Fibroblast of pulmonary artery (primary cell): ENCODE measurements at places on chromosomes 16 and 17.

DNA sequence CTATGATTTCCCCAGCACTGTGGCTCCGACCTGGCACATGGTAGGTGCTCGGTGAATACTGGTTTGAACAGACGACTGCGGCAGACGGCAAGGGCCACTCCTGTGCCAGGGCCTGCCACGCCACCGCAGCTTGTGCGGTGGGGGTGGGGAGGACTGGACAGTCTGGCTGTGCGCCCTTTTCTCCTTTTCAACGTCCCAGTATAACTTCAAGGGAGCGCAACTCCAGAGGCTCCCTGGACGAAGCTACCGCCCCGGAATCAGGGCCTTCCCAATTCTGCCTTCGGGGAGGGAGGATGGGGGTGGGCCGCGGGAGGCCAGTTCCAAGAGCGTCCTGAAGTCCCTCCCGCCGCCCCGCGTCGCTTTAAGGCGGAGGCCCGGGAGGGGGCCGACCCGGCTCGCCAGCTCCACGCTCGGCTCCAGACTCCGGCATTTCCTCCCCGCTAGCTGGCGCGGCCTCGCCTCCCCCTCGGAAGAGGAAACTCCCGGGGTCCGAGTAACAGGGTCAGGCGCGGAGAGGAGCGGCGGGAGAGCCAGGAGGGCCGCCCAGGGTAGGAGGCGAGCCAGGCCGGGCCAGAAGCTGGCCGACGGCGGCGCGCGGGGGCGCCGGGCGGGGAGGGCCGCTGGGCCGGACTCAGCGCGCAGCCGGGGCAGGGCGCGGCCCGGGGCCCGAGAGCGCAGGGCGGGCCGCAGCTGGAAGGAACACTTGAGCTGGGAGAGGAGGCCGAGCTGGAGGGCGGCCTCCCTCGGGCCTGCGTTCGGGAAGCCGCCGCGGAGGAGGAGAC, at the start of gene ITPRIPL2:
TSS of gene ITPRIPL2 (plus strand) at position 388 of the 782 bp plus-strand sequence. CDS start 498 bp downstream, outside the sequence.
- DNase-seq = peak; percentile 94

- peak; percentile 86 for DNase-seq
These were observed at the start of gene TMEM219 for GRCh38 chr16:29961479-29962343. Gene TMEM219 (plus strand): TSS chr16:29962079. CDS start chr16:29963144, 1,065 bp downstream.

DNA sequence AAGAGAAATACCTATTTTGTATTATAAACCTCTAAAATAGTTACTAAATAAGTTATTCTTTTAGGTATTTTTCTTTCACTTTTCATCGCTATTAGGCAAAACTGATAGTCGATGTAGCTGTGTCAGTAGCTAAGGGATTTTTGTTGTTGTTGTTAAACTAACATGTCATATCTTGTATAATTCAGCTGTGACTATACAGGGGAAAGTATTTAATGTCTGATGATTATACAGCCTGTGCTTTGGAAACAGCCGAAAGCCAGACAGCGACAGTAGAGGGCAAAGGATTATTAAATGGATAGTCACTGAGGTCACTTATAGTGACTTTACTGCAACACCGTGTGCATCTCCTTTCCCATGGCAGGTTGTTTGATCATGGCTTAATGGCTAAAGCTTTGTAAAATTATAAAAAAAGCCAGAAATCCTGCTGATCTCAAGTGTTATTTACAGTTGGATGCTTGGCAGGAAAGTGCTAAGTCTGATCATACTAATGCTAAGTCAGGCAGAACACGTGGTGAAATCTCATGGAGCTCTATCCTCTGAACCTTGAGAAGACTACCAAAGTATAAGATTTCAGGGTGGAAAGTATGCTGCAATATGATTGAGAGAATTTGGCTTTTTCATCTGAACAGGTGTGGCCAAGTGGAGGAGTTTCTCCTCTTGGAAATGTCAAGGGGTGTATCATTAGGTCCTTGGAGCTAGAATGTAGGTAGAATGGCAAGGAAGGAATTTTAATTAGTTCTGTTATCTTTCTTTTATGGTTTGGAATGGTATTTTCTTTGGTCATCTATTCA, 88.4 kb downstream of the FTO start:
- no peak for DNase-seq

DNA sequence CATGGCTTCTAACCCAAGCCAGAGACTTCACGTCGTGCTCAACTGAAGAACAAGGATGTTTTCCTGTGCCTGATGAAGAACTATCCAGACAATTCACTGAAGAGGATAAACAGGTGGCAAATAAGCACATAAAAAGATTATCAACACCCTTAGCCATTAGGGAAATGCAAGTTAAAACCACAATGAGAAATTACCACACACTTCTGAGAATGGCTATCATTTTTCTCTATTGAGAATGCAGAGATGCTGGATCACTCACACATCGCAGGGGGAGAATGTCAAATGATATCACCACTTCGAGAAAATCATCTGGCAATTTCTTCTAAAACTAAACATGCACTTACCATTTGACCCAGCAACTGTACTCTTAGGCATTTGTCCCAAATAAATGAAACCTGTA, 162.8 kb downstream of the IRX3 start:
- no peak for DNase-seq

DNA sequence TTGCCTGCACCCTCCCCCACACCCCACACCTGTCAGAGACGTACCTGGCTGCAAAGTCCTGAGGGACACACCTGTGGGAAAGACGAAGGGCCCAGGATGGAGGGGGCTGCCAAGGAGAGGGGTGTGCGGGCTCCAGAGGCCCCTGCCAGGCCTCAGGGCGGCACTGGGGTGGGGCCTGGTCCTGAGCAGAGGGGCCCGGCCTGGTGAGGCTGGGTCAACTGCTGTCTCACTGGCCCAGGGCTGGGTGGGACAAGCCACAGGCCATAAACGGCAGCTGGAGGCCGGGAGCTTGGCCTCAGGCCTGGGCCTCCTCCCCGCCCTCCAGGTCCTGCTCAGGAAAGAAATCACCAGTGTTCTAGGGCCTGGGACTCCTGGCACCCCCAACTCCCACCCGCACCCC, 510 bp downstream of the TPSG1 start:
- DNase-seq = no peak

- no peak for DNase-seq
These were observed 29.2 kb downstream of the SNX20 start for GRCh38 chr16:50651835-50652438.

DNA sequence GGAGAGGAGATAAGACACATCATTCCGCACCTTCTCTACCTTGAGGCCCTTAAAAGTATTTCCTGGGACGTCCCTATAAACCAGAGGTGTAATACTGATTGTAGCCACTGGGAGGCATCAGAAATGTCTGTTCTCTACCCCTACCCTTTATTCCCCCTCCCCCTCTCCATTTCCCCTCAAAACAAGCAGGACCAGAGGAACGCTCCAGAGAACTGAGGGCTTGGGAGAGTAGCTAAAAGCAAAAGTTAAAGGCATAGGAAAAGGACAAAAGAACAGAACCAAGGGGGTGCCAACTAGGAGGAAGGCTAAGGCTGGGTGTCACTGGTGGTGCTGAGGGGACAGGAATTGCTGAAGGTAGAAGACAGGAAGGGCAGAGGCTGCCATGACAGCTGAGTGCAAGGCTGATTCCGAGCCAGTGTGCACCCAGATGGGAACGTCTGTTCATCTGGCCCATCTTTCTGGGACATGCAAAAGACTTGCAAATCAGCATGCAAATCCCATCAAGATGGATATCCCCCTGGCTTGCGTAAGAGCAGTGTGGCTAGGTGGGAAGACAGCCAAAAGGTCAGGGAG, 6.7 kb downstream of the CAMTA2 start:
- DNase-seq = peak; percentile 71

- DNase-seq = no peak
These were observed 13.8 kb upstream of the PLCG2 start for GRCh38 chr16:81765111-81765919.

DNA sequence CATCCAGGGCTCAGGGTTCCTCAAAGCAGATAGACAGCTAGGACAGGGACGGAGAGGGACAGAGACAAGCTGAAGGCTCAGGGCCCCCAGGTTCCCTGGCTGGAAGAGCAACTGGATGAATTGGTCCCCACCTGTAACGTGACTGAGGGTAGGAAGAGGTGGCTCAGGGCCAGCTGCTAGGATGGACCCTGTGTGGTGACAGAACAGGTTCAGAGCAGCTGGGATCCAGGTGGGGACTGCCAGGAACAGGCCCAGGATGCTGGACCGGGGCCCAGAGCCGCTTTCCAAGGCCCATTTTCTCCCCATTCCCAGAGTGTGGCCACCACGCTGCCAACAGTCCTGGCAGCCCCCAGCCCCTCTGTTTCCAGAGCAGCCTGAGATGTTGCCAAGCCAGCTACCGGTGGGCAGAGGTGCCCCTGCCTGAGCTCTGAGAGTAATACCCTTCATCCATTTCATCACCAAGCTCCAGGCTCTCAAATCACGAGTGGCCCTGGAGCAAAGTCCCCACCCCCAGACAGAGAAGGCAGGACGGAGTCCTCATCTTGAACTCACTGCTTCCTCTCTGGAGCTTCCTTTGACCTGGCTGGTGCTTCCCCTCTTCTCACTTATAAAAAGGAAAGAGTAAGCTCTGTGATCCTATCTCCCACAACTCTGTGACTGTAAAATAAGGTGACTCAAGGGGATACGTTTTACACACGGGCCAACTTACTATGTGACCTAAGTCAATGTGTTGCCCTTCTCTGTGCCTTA, 79.6 kb downstream of the TMEM132E start:
- DNase-seq = no peak

DNA sequence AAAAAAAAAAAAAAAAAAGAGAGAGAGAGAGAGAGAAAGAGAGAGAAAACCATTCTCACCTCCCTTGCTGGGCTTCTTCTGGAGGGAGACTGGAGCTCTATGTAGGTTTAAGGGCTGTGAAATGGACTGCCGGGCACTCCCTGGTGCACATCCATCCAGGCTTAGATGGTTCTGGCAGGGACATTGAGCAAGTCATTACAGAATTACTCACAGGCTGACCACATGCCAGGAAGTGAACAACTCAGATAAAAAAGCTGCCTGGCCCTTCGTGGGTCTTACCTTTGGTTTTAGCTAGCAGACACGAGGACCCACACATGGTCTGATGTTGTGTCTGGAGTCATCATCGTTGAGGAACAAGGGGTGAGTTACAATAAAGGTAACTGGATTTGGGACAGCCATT, 847.4 kb upstream of the EEF2KMT start:
- DNase-seq = no peak

DNA sequence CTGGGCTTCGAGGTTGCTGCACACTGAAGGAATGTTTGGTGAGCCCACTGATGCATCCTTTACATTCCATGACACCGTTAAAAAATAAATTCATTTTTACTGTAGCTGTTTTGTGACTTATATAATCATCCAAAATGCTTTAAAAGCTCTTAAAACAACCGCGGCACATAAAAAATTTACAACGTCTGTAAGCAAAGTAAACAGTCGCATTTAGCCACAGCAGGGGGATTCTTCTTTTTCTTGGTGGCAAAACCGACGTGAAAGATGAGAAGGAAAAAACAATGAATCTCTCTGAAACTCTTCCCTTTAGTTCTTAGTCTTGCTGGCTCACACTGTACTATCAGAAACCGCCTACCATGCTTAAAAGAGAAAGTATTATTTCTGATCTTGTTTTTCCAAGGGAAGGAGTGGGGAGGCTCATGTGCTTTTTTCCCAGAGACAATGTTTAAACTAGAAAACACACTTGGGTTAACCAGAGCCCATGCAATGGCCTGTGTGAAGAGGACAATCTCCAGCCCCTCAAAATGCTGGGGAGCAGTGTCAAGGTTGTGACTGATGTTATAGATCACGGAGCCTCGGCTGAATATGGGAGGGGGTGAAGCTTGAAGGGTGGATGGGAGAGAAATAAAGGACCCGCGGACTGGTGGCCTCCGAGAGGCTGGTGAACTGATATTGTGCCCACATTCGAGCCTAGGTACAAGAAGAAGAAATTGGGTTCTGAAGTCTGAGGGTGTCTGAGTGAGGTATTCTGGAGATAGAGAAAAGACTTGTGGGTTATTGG, 91.1 kb downstream of the IRF8 start:
- DNase-seq = no peak

- DNase-seq = no peak
These were observed at the start of gene KRT23 for GRCh38 chr17:40937384-40937819. Gene KRT23 (minus strand): TSS chr17:40937646. CDS start chr17:40936603, 1,043 bp downstream.

DNA sequence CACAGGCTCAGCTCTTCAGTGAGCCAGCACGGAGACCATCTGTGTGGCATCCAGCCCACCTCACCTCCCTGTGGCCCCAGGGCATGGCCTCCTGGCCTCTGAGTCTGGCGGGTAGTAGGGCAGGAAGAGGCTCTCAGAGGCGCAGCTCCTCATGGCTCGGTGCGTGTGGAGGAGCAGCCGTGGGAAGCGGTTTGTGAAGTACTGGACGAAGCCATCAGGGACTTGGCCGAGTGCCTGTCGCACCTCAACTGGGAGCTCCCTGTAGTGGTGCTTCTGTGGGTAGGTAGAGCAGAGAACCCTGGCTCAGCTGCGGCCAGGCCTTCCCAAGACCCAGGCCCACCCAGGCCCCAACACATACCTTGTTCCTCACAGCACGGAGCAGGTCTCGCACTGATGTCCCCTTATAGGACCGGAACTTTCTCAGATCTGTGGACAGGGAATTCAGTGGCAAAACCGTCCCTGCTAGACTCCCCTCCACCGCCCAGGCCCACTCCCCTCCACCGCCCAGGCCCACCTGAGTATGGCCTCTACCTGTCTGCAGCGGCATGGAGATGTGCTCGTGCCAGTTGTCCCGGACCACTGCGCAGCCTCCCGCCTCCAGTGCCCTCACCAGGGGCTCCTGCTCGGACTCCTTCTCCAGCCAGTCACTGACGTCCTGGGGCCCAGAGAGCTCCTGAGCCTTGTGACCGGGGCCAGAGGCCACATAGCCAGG, 12.2 kb downstream of the PLK1 start:
- no peak for DNase-seq

DNA sequence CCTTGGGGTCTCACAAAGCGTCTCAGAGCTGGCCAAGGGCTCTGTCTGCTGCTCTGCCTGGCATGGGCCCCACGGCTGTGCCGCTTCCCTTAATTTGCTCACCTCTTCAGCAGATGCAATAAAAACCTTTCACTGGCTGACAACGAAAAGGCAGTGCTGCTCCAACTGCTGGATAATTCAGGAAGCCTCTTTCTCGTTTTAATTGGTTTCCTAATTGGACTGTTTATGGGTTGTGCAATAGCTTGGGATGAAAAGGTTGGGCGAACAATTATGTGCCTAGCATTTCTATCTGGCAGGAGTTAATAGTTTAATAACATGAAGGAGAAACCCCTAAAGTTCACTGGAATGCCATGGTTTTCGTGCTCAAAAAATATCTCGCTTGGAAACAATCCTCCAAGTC, 234.1 kb upstream of the IRX5 start:
- no peak for DNase-seq

DNA sequence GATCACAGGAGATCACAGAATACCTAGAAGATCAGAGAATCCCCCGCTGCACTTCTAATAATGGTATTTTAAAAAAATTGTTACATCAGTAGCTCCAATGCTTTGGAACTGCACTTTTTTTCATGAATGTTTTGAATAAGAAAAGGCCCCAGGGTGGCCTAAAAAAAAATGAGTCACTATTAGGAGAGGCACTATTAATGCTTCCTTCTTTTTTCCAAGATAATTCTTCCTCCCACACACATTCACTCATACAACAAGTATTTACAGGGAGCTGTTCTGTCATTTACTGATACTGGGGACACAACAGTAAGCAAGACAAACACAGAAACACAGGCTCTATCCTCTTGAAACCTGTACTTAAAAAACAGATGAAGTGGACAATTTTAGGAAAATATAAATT, 675 bp upstream of the PDZD9 start:
- DNase-seq = peak; percentile 76

GRCh38 chr17:73240561-73240960, 21.1 kb downstream of the CPSF4L start:
- DNase-seq = no peak
